ENCODE measurements at places on chromosomes 1 and 21.

- DNase-seq = no peak
These were observed 125.5 kb upstream of the SERBP1 start for GRCh38 chr1:67555461-67556296.

GRCh38 chr1:89681045-89681729 is 48.3 kb downstream of the LRRC8C start:
- DNase-seq = no peak

DNA sequence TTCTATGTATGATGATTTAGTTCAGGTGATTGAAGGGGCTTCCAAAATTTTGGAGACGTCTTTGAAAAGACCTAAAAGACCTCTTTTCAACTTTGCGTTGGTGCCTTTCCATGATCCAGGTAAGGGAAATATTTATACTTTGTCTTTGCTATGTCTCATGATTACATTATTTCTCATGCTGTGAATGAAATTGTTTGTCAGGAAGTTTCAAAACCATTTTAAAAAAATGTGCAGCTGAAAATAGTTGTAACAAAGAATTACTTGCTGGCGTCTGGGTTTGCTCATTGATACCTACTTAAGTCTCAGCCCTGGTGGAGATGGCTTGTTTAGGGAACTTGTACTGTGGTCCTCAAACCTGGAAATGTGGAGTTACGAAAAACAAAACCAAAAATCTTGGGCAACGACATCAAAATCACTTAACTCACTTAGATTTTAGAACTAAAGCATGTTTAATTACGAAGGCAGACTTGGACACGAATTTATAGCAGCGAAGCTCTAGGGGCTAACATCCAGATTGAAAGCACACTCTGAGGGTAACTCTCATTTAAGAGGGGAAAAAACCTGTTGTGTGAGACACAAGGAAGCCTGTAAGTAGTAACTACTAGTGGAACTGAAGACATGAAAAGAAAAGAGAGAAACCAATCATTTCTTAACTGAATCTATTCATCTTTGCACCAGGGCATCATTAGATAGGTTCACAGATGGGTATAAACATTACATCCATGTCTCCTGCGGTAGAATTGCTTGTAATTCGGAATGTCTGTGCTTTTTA is 924 bp downstream of the HMCN1 start:
- no peak for DNase-seq

DNA sequence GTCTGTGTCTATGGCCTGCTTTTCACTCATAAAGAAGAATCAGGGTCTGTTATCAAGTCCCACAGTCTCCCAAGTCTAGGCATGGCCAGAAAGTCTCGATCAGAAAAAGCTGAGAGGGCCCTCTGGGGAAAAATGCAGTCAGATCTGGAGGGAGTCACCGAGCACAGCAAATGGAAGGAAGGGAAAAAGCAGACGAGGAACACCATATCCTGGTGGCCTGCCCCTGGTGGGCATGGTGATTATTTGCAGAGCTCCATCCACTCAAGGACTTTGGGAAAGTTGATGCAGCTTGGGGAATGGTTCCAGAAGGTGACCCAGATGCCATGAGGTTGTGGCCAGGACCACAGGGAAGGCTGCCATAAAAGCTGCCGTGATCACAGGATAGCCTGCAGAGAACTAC is 189.1 kb downstream of the CLIC6 start:
- DNase-seq = no peak

DNA sequence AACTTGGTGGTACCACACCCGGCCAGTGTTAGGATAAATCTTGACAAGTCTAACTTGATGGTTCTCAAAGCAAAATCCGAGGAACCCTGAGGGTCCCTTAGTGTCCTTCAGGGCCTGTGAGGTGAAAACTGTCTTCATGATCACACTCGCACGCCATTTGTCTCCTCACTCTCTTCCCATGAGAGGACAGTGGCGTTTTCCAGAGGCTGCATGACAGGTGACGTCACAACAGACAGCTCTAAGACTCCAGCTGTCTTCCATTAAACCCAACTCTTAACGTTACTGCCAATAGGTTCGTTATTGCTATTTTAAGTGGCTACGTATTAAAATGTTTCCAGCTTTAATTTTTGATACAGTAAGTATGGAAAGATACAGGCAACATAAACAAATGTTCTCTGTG is 13.8 kb downstream of the CFAP74 start:
- no peak for DNase-seq

- no peak for DNase-seq
These were observed 40.7 kb upstream of the EYA3 start for GRCh38 chr1:28129150-28129549.

DNA sequence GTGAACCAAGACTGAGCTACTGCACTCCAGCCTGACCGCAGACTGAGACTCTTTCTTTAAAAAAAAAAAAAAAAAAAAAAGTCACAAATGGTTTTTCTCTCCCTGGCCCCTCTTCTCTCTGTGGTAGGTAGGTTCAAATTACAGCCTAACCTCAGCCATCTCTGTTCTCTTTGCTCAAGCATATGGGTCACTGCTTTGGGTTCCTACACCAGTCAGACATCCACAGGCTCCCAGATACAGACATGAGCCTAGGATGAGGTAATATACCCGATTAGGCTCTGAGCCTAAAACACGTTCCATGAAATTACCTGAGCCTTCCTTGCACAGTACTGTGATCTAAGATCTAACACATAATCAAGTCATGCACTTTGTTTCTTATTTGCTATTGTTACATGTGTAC is 90.5 kb upstream of the JAK1 start:
- DNase-seq = no peak

GRCh38 chr1:186980400-186980799 is 151.7 kb downstream of the PLA2G4A start:
- no peak for DNase-seq

- DNase-seq = no peak
These were observed 133.3 kb upstream of the CHRM3 start for GRCh38 chr1:239253032-239253431.

DNA sequence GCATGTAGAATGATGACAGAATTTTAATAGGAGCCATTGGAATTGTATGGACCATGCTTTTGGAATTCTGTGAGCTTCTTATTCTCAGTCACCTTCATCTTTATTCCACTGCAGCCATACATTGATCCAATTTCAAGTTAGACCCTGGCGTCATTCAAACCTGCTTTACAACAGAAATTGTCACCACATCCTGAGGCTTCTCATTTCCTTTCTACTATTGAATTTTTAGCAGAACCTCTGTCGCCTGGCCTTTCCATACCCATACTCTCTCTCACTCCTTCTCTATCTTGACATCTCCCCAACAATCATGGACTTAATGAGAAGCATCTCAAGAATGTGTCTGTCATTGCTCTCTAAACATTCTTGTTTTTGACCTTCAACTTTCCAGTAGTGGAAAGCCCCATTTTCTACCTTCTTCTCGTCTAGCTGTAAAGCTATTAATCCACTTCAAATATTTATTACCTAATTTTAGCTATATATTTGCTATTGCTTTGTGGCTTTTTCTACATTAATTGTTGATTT is 74.1 kb downstream of the CRB1 start:
- DNase-seq = no peak

GRCh38 chr1:112674986-112675727 is 698 bp downstream of the MOV10 start:
- no peak for DNase-seq

- DNase-seq = no peak
These were observed 32.4 kb upstream of the ENO1 start for GRCh38 chr1:8910914-8911313.

GRCh38 chr1:24201941-24202440 is 14.9 kb upstream of the IFNLR1 start:
- no peak for DNase-seq

GRCh38 chr1:33273406-33273805 is 17.1 kb downstream of the ZNF362 start:
- DNase-seq = no peak

DNA sequence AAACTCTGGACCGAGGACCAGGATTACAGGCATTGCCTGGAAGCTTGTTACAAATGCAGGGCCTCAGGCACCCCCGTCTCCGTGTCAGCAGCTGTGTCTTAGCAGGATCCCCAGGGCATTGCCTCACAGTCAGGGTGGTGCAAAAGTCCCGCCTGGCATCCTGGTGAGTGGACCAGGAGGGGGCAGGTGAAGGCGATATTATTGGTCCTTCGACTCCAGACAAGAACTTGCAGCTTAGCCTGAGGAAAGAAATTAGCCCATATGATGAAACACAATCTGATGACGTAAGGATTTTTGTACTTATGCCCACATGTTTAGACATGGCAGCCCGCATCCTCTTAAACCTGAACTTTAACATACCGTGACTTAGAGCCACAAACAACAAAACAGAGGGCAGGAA is 40.8 kb downstream of the RSPH1 start:
- no peak for DNase-seq

- no peak for DNase-seq
These were observed 1.6 kb upstream of the STK40 start for GRCh38 chr1:36387141-36387949.

DNA sequence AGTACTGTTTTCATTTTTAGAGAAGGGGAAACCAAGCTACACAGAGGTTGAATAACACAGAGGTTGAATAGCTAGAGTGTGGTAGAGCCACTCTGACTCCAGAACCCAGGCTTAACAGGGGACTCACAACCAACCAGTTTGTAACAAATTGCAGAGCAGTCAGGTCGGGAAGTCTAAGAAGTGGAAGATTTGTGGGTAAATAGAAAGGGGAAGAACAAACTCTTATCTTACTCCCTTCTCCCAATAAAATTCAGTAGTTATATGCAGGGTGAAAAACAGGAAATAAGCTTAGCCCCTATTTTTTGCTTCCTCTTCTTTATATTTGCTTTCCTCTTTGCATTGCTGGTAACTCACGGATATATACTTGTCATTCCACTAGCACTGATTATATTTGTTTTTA is 23.2 kb downstream of the CDC42 start:
- no peak for DNase-seq

DNA sequence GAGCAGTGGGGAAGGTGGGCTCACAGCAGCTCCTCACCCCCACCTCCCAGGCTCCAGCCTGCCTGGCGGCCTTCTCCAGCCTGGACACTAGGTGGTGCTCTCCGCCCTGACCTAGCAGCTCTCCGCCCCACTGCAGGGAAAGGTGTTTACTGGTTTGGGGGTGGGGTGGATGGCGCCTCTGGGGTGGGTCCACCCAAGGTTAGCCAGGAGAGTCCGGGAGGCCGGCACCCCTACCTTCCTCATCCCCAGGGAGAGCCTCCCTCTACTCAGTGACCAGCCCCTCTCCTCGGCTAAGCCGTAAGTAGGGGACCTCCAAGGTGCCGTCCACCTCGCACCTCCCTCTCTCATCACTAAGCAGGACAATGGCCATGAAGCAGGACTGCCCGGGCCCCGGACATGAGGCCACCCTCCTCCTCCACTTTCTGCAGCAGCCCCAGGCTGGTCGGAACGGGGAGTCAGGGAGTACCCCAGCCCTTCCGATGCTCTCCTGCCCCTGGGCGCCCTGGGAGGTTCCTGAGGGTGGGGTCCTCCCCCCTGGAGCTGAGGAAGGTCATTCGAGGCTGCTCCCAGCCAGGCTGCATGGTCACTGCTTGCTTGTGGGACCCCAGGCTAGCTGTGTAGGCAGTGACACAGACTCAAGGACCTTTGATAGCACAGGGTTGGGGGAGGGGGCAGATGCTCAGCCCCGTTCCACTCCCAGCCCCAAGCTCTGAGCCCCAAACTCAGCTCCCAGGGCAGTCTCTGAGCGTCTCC is 101.4 kb upstream of the VAMP3 start:
- no peak for DNase-seq

DNA sequence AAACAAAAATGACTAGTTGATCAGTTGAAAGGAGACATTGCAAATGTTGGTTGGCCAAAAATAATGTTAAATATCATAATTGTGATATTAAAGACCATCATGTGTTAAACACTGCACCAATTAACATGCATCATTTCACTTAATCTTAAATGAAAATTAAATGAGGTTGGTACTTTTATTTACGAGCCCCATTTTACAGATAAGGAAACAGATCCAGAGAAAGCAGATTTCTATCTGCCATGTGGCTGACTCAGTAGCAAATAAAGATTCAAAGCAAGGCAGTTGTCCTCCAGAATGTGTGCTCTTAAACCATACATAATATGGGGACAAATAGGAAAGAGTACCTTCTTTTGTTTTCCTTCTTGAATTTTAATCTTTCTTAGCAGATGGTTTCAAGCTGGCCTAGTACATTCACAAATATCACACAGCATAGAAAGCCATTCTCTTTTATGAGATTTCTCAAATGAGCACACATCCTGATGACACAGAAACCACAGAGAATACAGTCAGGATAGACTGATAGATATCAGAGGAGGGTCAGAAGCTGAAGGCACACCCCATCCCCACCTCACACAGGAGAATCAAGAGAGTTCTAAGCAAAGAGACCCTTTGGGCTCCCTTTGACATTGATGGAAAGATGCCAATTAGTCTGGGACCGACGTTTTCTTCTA is 647.9 kb upstream of the CAMK1G start:
- DNase-seq = no peak

GRCh38 chr1:55055951-55056631 is 16.7 kb downstream of the PCSK9 start:
- DNase-seq = no peak

GRCh38 chr1:26890467-26890796 is 349 bp upstream of the GPN2 start:
- no peak for DNase-seq

DNA sequence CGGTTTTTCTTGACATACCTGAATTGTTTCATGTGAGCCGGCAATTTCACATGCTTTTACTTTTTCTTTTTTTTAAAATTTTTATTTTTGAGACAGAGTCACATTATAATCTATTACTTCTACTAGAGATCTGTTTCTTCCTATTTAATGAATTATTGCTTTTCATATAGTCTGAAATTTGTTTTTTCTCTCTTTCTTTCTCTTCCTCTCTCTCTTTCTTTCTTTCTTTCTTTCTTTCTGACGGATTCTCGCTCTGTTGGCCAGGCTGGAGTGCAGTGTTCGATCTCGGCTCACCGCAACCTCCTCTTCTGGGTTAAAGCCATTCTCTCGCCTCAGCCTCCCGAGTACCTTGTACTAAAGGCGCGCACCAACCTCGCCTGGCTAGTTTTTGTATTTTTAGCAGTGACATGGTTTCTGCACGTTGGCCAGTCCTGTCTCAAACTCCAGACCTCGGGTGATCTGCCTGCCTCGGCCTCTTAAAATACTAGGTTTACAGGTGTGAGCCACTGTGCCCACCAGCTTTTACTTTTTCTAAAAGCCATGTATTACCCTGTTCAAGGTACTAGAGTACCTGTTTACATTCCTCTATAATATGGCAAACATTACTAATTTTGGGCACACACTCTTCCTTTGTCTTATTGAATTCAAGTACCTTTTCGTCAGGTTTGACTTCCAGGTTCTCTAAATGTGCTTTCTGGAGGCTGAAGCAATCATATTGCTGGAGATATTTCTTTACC is 86.5 kb upstream of the RHOU start:
- no peak for DNase-seq

GRCh38 chr1:44630116-44630515 is 44.2 kb downstream of the TMEM53 start:
- DNase-seq = no peak

- DNase-seq = no peak
These were observed 437.7 kb downstream of the GPATCH2 start for GRCh38 chr1:217193151-217193550.

- DNase-seq = no peak
These were observed 42.1 kb downstream of the TFF3 start for GRCh38 chr21:42272984-42273600.

GRCh38 chr1:222109836-222110235 is 367.9 kb upstream of the DUSP10 start:
- DNase-seq = no peak

- DNase-seq = no peak
These were observed 8.8 kb downstream of the ATPAF1 start for GRCh38 chr1:46659307-46659870.

GRCh38 chr1:210686841-210687240 is 358.1 kb downstream of the HHAT start:
- DNase-seq = no peak

All from cortex of kidney (tissue), 1 donor.